ENCODE measurements at places on chromosomes 5 and 9.

- DNase-seq: peak; percentile 45
Measured at GRCh38 chr5:150438873-150439546, 10.5 kb downstream of the RPS14 start.

DNA sequence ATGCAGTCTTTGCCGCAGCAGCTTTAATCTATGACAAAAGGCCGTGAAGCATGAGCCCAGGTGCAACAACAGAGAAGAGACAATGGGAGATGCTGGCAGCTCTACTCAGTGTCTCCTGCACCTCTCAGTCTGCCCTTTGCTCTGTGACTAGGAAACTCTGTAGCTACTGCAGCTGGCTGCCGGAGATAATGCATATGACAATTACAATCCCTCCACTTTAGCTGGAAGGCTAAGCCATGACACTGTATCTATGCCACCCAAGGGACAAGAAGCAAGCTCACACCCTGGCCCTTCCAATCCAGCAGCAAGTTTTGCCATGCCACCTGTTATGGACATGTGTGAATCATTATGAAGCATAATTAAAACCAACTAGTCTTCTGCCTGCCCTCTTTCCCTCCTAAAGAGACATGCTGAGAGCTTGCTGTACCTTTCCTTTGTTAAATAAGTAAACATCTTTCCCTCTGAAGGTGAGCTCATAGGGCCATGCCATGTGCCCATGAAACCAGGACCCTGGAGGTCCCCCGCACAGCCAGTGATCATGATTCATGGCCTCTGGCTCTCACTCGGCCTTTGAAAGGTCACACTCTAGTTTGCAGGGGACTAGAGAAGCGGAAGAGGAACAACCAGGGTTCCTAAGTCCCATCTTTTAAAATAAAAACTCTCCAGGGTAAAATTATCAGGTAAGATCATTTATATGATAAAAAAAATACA is 219.4 kb downstream of the SPOCK1 start:
- peak; percentile 92 for DNase-seq

DNA sequence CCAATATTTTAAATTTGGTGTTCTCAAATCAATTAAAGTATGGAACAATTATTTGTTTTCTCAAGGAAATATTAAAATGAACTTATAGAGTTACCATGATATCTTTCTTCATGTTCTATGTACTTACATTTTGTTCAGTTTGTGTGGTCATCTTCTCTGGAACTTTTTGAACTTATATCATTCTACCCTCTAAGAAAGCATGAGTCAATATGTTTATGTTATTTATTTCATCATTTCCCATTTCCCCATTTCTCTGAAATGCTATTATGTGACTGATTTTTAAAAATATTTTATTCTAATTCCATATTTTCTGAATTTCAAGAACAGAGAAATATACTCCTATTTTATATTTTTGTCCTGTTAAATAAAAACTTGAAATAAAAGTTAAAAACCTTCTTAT is 123.5 kb upstream of the ACOT12 start:
- no peak for DNase-seq

- DNase-seq: peak; percentile 97
Measured at GRCh38 chr5:137304226-137304874, 194.8 kb downstream of the SPOCK1 start.

- no peak for DNase-seq
Measured at GRCh38 chr5:80036615-80037014, 1.5 kb downstream of the THBS4 start.

- DNase-seq: no peak
Measured at GRCh38 chr5:59588922-59589321, 304.6 kb downstream of the PDE4D start.

- DNase-seq: no peak
Measured at GRCh38 chr5:109805883-109806282, 116.2 kb downstream of the MAN2A1 start.
